ENCODE measurements at places on chromosomes 4 and X.

DNA sequence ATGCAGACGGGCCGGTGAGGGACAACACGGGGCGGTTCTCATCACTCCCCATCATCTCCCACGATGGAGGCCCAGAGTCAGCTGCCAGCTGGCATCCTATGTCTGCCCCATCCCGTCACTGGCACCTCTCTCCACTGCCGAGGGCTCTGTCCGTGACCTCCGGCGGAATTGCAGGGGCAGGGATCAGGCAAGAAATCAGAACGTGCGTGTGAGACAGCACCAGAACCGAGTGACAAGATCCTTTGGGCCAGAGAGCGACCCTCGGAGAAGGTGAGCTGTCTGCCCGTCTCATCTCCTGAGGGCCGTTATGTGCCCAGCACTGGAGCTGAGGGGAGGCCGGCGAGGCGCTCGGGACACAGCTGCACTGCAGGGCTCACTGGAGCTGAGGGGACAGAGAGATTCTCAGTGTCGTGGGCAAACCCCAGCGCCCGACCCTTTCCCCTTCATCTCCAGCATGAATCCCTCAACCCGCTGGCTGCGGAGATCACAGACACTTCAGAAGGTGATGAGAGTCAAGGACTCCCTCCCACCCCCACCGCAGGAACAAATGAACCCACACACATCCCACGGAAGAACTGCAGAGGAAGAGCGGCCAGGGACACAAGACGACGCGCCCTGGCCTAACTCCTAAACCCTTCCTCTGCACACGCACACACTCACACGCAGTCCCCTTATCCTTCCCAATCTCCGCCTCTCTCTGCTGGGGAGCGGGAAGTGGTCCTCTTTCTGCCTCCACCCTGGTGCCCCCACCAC lies 128.7 kb downstream of the AFAP1 start:
- no peak for DNase-seq

GRCh38 chrX:104854188-104854587 lies 288.2 kb downstream of the IL1RAPL2 start:
- DNase-seq = no peak

DNA sequence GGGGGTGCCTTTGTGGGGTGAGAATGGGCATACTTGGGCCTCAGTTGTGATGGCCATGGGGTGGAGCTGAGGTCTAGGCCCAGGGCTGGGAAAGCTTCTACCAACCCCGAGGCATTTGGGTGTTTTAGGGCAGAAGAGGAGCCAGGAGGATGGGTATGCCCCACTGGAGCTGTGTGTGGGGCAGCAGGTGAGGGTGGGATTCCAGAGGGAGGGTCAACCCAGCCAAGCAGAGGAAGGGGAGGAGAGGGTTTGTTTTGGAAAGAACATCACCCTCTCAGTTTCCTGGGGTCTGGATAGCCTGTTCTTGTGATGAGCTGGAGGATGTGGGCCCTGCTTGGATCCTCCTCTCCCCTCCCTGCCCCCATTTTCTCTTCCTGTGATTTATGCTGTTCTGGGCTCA lies 620 bp downstream of the IL9R start:
- DNase-seq = no peak

DNA sequence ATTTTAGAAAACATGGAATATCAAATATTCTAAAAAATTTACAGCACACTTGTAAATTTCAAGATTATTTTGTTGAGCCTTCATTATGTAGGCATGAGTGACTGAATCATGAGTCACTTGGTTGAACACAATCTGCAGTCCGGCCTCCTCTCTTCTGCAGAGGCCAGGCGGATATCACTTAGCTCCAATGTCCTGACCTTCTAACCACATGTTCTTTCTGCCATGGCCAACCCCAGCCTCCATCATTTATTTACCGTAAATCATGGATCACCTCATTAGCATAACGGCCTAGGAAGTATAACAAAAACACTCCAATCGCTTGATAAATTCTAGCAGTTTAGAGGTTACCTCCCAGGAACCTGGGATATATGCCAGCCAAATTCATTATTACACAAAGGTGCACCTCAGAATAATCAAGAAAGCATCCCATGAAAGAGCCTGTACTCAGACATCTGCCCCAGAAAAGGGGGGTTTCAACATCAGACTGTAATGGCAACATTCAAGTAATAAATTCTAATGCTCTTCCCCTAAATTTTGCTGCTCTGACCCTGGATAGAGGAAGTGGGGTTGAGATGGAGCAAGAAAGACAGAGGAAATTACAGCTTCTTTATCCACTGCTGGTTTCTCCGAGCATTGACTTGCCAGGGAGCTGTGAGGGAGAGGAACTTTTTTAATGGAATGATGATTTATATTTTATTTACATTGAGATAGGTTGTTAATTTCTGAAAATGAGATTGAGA lies 2153.6 kb upstream of the AGA start:
- DNase-seq = no peak

GRCh38 chr4:158327525-158327924 lies 117.2 kb downstream of the TMEM144 start:
- no peak for DNase-seq

DNA sequence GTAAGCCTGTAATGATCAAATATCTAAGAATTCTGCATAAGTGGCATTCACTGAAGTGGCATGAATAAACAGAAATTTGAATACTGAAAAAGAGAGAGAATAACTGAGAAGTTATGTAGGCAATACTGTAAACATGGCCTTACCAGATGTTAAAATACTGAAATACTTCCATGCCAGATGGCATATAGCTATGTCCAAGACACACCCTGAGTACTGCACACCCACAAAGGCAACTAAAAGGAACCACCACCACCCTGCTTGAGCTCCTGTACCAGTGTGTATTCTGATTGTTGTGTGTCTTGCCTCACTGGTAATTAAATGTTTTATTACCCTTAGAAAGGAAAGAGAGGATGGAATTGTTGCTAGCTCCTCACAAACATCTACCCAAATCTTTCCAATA lies 192.1 kb downstream of the ADAMTS3 start:
- no peak for DNase-seq

DNA sequence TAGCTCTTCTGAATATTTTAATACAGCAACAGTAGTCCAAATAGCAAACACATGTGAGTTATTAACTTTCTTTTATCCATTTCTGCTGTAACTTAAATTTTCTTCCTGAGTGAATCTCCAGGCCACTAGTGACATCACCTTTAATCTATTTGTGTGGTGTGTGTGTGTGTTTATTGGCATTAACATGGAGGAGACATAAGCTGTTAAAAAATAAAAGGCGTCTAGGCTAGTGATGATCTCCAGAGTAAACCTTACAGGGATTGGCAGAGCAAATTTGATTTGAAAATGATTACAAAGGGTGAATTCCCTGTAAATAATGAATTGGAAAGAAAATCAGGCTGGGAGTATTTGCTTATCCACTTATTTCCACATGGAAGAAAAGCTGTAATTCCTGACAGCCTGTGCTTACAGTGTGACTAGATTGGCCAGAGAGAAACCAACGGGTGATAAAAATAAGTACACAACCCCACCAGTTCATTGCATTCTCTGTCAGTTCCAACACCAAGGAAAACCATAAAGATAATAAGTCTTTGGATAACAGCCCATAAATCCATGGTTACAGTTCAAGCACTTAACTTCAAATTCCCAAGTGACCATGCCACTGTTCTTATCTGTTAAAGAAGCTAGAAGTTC lies 186.1 kb downstream of the ENOX2 start:
- no peak for DNase-seq

Data from activated CD4-positive, alpha-beta T cell treated with anti-CD3 and anti-CD28 coated beads for 1 hour (primary cell).